ENCODE measurements at places on chromosomes 4 and X.
A peak's percentile ranks its signal among the peaks of the same experiment; 100 is the strongest.

- no peaks in the 10 kb centered on the region for H3K27me3 ChIP-seq
- no peaks in the 10 kb centered on the region for H3K36me3 ChIP-seq
- H3K27ac ChIP-seq: no peak overlapping the region
- DNase-seq: no peak
- no peaks in the 10 kb centered on the region for H3K4me1 ChIP-seq
- H3K4me3 ChIP-seq: no peak overlapping the region
Observed at GRCh38 chr4:100060765-100061416, 110.8 kb upstream of the H2AZ1 start.

- no peak for DNase-seq
- H3K27me3 ChIP-seq: no peaks in the 10 kb centered on the region
- no peak overlapping the region for H3K27ac ChIP-seq
- no peaks in the 10 kb centered on the region for H3K36me3 ChIP-seq
- H3K4me3 ChIP-seq: no peak overlapping the region
Observed at GRCh38 chr4:168781341-168781740, 228.7 kb downstream of the CBR4 start.

DNA sequence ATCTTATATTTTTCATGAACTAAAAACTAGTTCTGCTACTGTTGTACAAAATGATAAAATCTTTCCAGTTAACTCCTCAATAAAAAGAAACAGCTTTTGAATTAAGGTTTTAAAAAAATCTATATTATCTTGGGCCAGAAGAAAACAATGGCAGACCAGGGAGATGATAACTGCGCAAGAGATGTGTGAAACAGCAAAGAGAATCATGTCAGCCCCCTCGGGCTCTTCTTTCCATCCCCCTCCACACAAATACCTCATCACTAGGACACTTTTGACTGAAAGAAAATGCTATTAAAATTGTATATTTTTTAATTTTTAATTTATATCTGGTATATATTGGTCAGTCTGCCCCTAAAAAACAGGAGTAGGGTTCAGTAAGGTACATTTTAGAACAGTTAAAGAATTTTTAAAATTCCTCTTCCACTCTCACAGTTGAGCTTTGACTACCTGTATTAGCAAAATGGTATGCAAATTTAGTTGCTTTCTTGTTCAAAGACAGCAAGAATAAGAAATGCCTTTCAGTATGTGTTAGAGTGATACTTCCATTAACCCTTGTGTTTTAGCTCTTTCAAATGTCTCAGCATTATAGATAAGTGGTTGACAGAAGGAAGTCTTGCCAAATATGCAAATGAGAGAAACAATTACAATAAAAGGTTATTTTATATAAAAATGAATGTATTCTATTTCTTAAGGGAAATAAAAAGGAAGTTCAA, 36.4 kb upstream of the LCORL start:
- H3K4me3 ChIP-seq: no peak overlapping the region
- DNase-seq: no peak

DNA sequence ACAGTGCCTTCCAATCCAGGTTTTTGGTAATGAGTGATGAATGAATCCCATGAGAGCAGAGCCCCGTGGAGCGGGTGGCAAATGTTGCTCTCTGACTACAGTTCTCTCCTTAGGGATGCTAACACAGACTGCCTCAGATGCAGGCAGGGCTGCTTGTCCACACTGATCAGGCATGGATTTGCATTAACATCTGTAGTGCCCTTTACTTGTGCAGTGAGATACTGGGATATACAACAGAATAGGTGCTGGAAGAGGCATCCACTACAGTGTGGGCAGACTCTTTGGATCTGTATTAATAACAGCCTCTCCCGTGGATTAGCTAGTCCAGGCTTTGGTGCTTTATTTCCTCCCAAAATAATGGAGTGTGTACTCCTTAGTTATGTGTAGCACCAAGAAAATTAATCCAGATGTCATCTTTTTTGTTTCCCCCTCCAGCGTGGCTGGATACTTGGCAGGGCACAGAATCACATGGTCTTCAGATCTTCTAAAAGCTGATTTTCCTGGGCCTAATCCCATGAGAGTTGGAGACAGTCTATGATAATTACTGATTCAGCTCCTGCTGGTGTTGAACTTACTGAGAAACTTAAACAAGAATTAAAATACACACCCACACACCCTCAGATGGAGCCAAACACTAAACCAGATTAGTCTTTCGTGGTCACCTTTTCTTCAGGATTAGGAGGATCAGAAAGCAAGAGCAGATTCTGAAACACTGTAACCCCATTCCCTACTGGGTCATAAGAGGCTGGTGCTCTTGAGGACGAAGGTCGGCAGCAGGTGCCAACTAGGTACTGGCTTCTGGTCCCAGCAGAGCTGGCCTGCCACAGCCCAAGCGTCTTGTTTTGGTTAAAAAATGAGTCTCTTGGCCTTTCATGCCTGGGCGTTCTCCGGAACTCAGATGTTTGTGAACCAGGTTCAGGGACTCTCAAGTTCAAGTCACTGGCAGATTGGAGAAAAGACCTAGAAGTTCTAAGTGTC, 23.1 kb upstream of the NAP1L5 start:
- no peak for DNase-seq
- no peaks in the 10 kb centered on the region for H3K27me3 ChIP-seq
- H3K36me3 ChIP-seq: no peaks in the 10 kb centered on the region
- no peaks in the 10 kb centered on the region for H3K4me1 ChIP-seq

- H3K4me1 ChIP-seq: no peaks in the 10 kb centered on the region
- H3K27ac ChIP-seq: no peak overlapping the region
- H3K27me3 ChIP-seq: no peaks in the 10 kb centered on the region
- no peaks in the 10 kb centered on the region for H3K36me3 ChIP-seq
- no peak for DNase-seq
Observed at GRCh38 chrX:17405225-17405969, 30.4 kb downstream of the NHS start.

DNA sequence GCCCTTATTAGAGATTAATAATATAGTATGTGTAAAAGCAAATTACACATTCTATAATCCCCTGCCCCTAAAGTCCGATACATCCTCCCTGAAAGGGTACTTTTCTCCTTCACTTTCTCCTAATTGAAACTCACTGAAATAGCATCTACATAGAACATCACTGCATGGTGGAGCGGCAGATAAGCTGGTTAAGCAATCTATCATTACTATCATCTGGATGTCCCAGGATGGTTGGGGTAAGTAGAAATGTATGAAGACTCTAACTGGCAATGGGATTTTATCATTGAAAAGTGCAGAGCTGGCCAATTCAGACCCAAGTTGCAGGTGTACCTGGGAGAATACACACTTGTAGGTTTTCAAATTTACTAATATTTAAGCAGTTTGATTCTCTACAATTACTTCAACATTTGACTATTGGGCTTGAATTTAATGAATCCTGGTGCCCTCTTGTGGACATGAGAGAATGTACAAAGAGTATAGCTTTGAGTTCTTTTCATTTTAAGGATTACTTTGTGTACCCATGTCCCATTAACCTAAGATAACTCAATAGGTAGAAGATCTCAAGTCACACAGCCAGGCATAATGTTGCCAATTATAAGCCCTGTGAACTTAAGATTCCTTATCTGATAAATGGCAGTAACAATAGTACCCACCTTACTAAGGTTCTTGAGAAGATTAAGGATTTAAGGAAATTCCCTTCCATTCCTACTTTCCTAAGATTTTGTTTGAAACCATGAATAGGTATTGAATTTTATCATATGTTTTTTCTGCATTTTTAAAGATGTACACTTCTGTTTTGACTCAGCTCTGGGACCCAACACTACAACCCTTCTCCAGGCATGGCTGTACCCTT, 69.8 kb downstream of the SHROOM3 start:
- peak; percentile 28 for DNase-seq
- H3K4me1 ChIP-seq: no peaks in the 10 kb centered on the region
- H3K27ac ChIP-seq: no peak overlapping the region
- no peaks in the 10 kb centered on the region for H3K27me3 ChIP-seq
- no peaks in the 10 kb centered on the region for H3K36me3 ChIP-seq
- no peak overlapping the region for H3K4me3 ChIP-seq

- H3K27me3 ChIP-seq: no peaks in the 10 kb centered on the region
- no peak for DNase-seq
- H3K4me1 ChIP-seq: no peaks in the 10 kb centered on the region
- H3K4me3 ChIP-seq: no peak overlapping the region
- no peaks in the 10 kb centered on the region for H3K36me3 ChIP-seq
Observed at GRCh38 chrX:106450405-106450804, 161.4 kb upstream of the RADX start.

DNA sequence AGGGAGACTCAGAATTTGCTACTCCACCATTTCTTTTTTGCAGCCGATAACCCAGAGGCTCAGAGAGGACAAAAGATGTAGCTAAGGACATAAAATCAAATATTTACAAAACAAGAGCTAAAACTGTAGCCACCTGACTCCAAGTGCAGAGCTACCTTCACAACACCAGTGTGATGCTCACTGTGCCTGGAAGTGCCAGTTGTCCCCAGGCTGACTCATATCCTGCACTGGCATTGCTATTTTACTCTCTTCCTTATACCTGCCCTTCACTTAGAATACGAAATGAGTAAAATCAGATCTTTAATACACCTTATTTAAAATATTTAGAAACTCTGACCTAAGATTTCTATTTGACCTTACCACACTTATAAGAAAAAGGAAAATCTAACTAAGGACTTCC, 39.5 kb downstream of the SLC7A11 start:
- H3K27me3 ChIP-seq: no peaks in the 10 kb centered on the region
- H3K27ac ChIP-seq: no peak overlapping the region
- H3K4me3 ChIP-seq: no peak overlapping the region
- no peak for DNase-seq
- no peaks in the 10 kb centered on the region for H3K4me1 ChIP-seq
- no peaks in the 10 kb centered on the region for H3K36me3 ChIP-seq

DNA sequence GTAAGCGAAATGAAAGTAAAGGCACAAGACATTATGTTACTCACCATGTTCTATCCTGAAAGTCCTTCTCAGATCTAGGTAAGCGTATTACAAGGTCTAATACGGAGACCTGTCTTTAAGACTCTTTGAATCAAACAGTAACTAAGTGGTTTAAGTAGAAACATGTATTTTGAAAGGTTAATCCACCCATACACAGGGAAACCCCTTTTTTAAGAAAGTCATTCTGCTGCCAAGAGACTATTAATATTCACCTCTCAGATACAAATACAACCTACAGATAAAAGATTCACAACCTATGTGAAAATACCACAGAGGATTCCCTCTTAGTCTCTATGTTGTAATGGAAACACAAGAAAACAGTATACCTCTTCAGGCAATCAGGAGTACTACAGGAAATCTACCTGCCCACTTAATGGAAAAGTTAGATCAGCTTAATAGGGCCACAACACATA, 63.2 kb upstream of the TNIP3 start:
- no peaks in the 10 kb centered on the region for H3K27me3 ChIP-seq
- H3K36me3 ChIP-seq: no peaks in the 10 kb centered on the region
- no peak overlapping the region for H3K27ac ChIP-seq
- DNase-seq: no peak
- no peaks in the 10 kb centered on the region for H3K4me1 ChIP-seq
- no peak overlapping the region for H3K4me3 ChIP-seq

DNA sequence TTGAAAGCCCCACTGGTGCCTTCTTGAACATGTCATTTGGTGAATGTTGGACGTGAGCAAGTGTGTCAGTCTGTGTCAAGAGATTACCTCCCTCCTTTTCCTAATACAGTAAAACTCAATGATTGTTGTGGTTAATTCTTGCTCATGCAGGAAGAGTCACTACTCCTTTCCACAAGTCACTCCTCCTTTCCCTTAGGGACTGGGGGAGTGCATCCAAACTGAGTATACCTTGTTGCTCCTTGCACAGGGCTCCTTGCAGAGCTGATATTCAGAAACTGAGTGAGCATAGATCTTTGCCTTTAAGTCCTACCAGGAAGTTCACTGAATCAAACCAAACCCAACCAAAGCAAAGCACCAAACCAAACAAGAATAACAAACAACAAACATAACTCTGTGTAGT, 63.9 kb downstream of the GPR50 start:
- H3K27ac ChIP-seq: no peak overlapping the region
- no peaks in the 10 kb centered on the region for H3K27me3 ChIP-seq
- no peaks in the 10 kb centered on the region for H3K4me1 ChIP-seq
- no peak for DNase-seq

Measured in prostate gland (tissue), 2 donors.